ENCODE measurements at places on chromosomes 1 and 21.

DNA sequence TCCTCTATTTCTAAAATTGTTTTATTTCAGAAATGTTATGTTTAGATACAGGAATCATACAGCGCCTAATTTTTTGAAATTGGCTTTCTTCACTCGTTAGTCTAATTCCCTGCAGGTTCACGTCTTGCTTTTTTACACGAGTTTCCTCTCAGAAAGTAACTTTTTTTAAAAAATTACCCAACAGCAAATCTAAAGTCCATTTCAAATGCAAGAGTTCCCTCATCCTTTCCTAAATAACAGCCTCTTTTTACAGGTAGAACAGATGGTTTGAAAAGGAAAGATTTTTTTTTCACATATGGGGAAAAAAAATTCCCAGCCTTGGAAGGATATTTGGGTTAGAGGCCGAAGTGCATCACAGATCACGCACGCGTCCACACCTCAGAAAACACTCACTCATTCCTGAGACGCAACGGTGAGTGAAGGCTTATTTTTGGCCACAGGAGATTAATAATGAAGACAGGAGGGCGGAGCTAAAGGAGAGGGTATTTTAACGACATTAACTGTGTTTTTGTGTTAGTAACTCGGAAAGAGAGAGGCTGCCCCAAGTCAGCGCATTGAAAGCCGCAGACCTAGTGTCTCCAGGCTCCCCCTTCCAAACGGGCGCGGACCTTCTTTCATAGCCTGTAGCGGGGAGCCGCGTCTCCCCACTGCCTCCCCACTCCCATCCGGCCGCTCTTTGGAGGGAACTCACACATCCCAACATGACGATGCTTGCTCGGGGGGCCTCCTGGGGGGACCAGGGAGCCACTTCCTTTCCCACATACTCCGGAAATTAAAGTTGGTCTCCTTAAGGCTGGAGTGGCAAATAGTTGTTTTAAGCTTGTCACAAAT is 969 bp upstream of the RIPK4 start:
- DNase-seq = no peak

DNA sequence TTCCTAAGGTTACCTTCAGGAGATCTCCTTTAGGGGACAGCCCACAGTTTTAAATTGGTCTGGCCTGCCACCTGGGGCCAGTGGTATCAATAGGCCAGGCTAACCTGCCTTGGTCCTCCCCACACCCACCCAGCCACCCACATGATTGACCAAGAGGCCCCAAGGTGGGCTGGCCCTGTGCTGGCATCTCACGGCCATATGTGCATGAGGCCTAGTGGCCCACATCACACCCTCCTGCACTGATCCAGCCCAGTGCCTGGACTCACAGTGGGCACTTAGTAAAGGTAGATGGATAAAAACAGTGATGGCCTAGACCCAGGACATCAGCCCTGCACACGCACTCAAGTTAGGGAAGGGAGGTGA is 82.0 kb downstream of the DMRTB1 start:
- no peak for DNase-seq

DNA sequence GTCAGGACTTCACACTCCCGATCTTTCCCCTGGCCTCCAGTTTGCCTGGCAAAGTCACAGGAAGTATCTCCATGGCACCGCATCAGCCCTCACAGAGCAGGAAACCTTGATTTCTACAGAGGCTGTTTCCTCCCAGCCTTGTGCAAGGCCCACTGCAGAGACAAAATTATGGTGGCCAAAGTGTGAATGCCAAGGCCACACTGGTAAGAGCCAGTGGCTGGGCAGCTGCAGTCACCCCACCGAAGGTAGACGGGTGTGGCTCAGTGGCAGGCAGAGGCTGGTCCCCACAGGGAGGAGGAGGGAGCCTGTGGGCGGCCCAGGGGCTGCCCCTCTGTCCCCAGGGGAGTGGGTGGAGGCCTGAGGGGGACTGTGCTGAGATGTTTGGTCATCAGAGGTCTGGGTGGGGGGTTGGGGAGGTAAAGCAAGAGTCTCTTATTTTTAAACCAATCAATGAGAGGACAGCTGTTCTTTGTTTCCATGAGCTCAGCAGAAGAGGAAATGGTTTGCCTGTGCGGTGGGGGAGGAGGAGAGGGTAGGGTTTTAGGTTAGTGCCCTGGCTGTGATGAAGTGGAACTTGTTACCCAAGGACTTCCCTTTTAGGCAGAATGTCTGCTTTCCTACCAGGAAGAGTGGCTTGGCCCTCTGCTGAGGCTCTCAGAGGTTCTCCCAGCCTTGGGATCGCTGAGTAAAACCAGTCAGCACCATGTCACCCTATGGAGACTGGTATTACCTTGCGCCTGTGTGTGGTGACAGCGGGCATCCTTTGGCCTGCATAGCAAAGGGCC is 18.0 kb upstream of the BTG2 start:
- no peak for DNase-seq

DNA sequence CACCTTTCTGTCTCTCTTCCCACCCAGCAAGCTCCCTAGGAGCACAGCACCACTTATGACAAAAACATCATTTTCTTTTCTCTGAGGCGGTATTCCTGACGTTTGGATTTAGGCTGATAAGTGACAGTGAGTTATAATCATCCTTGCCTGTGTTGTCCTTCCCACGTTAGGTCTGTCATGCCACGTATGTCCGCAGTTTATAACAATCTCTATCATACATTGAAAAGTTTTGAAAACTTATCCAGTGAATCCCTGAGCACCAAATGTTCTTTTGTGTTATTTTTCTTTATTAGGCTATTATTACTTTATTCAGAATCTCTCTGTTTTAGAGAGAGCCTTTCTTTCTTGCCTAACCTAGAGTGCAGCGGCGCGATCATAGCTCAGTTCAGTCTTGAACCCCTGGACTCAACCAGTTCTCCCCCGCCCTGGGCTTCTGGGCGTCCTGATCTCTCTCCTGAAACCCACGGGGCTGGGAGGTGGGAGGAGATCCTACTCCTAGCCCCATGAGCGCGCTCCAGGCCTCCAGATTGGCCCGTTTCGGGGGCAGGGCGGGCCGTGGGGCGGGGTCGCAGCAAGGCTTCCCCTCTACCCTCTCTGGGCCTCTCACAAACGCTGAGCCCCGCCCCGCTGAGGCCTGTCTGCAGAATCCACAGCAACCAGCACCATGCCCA is at the start of gene GSTM2:
Gene GSTM2, plus strand, starts transcription at position 606 of the 671 bp plus-strand sequence. Its CDS starts 59 bp downstream, at position 665.
- DNase-seq = peak; percentile 38

DNA sequence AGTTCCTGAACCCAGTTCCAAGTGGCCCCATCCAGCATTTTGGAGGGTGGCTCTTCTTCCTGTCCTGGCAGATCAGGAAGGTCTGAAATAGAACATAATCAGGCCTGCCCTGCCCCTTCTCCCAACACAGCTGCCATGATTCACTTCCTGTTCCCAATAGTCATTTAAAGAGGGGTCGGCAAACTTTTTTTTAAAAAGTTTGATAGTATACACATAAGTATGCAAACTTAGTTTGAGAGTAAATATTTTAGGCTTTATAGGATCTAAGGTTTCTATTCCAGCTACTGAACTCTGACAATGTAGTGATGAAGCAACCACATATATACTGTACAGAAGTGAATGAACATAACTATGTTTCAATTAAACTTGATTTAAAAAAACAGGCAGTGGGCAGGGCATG is 66.4 kb downstream of the LUZP1 start:
- no peak for DNase-seq

DNA sequence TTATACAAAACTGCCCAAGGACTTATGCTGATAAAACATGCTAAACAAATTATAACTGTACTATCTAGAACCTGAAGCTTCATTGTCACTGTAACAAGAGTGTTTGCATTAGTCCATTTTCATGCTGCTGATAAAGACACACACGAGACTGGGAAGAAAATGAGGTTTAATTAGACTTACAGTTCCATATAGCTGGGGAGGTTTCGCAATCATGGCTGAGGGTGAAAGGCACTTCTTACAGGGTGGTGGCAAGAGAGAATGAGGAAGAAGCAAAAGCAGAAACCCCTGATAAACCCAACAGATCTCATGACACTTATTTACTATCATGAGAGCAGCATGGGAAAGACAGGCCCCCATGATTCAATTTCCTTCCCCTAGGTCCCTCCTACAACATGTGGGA is 100.4 kb downstream of the SPATA6 start:
- DNase-seq = no peak

- DNase-seq = no peak
Observed at GRCh38 chr1:208980605-208981004, 602.9 kb upstream of the CAMK1G start.

DNA sequence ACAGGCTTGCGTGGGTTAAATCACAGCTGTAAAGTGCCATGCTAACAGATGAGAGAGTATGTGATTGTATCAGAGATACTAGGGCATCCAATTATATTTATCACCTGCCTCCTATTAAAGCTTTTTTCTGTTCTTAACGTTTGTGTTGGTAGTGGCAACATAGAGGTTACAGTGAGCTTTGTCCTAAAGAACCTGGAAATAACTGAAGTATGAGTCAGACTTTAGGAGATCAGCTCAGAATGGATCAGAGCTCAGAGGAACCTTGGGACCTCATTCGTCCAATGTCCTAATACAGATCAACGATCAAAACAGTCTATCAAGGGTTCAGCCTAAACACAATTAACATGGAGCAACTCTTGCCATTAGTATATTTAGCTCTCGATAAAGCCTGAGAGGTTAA is 81.0 kb downstream of the RGS7 start:
- no peak for DNase-seq

- DNase-seq = no peak
Observed at GRCh38 chr21:42681296-42682206, 28.1 kb downstream of the PDE9A start.

DNA sequence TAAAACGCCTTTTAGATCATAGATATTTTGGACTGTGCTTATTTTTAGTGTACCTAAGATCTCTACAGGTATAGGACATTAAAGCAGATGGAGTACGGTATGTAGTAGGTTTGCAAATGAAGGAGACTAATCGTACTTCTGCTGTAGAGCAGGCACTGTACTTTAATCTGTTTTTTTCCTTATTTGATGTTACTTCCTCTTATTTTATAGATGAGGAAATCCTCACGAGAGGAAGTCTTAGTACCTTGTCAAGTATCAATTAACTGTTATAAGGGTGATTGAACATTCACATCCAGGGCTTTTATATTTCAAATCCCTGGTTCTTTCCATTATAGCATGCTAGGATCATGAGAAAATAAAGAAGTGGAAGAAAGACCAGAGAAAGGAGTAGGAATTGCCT is 41.1 kb downstream of the CACHD1 start:
- no peak for DNase-seq

GRCh38 chr21:25925064-25925800 is 190.5 kb downstream of the GABPA start:
- no peak for DNase-seq

DNA sequence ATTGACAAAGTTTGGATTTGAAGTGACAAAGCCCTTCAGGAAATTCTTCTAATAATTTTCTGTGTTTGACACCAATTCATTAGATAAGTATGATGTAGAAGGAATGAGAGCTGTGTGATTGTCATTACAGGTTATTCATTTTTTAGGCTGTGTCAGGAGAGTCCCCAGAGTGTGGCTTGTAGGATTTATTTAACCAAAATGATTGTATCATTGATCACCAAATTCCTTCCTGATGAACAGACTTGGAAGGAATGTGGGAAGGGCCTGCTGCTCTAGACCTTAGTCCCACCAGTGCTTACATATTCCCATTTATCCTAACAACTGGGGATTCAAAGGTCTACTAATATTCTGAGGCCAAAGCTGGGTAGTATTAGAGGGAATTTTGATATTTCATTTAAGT is 383.3 kb upstream of the KAZN start:
- no peak for DNase-seq

DNA sequence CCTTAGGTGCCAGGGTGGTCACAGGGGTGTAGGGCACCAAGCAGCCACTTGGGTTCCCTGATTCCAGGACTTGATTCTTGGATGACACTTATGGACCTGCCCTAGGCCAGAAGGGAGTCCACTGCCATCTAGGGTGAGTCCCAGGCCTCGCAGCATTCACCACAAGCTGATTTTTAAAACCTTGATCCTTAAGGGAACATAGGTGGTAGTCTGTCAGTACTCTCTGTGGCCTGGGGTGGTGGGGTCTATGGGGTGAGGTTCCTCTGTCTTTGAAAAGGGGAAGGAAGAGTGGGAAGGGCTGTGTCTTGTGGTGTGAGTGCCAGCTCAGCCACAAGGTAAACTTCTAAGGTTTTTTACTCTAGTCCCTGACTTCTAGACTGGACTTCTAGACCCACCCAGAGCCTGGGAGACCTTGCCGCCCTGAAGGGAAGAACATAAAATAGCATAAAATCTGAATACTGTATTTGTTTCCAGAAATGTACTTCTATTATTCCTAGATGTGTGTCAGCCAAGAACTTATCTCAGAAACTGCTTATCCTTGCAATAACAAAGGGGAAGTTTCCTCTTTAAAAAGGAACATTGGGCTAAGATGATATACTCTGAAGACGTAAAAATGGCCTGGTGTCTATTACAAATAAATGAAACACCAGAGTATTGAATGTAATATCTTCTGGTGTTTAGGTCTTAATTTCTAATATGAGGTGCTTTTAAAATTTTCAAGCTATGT is 757.3 kb downstream of the LTN1 start:
- no peak for DNase-seq

- no peak for DNase-seq
Observed at GRCh38 chr1:60036856-60037460, 36.6 kb downstream of the C1orf87 start.

DNA sequence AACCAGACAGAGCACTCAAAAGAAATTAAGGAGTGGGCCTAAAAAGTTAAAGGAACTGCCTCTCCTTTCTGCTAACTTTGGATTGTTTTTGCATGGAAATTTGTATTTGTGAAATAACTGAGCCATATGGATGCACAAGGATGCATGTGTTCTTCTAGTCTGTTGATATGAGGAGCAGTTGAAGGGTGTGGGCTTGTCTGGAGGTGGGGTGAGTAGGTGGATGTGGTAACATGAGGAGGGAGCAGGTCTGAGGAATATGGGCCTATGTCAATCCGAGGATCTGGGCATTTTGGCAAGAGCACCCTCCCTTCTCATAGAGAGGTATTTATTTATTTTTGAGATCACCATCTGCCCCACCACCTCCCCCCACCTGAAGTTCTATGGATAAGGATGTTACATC is 13.4 kb downstream of the CACNA1E start:
- no peak for DNase-seq

DNA sequence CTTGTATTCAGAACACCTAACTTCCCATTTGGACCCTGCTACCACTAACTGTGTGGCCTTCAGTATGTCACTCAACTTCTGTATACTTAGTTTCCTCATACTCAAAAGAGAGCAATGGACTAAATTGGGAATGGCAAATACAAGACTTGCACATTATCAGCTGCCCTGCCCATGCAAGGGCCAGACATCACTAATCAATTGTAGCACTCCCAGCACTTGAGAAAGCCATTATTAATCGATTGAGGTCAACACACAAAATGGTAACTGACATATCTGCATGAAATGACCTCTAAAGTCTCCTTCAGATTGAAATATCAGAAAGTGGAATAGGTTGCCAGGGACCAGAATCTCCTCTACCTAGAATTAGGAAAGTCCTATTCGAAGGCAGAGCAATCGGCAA is 59.2 kb downstream of the MT1HL1 start:
- no peak for DNase-seq

DNA sequence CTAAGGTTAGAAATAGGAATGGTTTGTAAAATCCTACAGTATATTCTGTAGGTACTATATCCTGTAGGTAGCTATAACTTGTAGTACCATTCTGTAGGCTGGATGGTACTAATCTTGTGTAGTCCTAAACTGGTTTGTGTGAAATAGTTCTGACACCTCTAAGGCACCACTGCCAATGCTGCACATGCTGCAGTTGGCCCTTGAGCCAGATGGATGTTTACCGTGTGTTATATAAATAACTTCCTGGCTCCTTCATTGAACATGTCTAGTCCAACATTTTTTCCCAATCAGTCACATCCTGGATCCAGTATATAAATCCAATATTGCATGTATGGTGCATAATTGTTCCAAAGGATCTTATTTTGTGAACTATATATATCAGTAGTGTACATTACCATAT is 89.5 kb upstream of the GNG4 start:
- DNase-seq = no peak

Measured in GM04503 (cell line).